ENCODE measurements at places on chromosomes 11 and 22.

DNA sequence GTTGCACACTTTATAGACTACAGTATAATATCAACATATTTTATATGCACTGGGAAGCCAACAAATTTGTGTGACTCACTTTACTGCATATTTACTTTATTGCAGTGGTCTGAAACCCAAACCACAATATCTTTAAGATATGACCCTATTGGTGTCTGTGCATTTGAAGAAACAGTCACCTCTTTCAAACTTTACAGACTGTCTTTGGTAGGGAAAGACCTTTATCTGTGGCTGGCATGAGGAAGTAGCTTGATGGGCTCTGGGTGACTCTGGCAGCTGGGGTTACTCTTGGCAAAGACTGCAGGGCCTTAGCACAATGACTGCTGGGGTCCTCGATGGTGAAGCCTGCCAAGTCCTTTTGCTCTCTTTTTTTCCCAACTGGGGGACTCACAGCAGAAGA, 21.3 kb upstream of the ABTB2 start:
- DNase-seq = no peak

GRCh38 chr11:115501502-115501892, 2.7 kb downstream of the CADM1 start:
- DNase-seq = no peak

DNA sequence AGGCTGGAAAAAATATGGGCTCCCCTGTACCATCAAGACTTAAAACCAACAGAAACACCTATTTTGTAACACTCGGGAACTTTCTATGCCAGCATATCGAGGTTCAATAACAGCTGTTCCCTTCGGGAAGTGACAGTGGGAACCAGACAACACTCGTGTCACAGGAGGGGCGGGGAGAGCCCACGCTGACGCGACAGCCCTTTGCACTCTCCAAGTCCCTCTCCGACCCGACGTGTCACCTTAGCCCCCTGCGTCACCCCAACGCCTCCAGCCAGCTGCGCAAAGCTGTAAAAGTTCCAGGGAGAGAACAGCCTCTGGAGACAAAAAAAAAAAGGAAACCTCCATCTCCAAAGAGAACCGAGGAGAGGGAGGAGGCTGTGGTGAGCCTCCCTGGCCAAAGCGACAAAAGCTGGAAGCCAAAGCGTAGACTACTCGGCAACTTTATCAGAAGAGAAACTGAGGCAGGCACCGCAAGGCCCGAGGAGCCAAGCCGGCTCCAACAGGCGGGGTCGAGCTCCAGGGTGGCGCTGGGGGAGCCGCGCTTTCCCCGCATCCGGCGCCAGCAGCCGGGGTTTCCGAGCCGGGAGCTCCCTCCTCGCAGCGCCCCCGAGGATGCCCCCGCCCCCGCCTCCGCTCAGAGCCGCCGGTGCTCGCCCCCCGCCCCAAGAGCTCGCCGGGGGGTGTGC, 751 bp downstream of the ARFGAP3 start:
- DNase-seq = peak; percentile 57

DNA sequence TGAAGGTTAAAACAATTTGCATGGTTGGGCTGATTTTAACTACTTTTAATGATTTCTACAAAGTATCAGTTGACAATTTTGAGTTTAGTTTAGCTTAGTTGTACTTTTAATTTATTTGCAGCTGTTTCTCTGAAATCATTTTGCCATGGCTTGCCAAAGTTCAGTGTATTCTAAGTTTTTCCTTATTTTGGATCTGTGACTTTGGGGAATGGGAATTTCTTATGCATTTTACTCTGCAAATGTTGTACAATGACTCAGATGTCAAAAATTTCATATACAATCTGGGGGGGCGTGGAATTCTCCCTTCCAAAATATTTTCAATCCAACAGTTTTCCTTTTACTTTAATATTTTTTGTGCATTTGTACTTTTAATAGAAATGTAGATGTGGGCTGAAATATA, 8.9 kb upstream of the DCHS1 start:
- DNase-seq = no peak

DNA sequence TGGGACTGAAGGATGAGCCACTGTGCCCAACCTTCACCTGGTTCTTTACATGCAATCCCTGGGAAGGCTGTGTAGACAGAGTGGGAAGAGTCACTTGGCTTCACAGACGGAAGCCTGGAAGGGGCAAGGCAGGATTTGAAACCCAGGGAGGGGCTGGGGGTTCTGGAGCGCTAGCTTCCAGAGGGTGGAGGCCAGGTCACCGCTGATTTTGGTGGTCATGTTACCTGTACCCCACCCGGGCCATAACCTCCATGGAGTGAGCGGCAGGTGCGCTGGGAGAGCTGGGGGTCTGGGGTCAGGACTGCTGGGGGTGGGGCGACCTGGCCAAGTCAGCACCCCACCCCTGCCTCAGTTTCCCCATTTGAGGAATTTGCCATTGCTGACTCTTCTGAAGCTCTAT, 38.3 kb downstream of the PDGFB start:
- DNase-seq = no peak

GRCh38 chr11:130774703-130775102, 141.6 kb downstream of the SNX19 start:
- no peak for DNase-seq

GRCh38 chr11:120384476-120384875, 48.3 kb downstream of the ARHGEF12 start:
- DNase-seq = no peak

DNA sequence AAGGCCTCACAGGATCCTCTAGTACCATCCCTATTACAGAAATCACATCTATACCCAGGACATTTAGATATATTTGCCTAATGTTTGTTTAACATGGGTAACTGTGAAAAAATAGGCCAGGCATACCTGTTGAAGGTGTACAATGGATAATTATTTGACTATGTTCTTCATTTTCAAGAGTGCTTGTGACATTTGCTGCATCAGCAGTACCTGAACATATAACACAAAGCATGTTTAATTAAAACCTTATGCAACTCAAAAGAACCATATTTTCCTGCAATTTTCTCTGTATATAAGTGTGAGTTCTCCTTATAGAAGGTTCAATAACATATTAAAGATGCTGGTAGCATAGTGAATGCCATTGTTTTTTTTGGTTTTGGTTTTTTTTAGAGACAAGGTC, 8.5 kb upstream of the CCDC34 start:
- DNase-seq = no peak

Measured in CD4-positive, alpha-beta T cell treated with Interferon alpha-2 for 1 hour (primary cell).